ENCODE measurements at places on chromosomes 7 and 10.

DNA sequence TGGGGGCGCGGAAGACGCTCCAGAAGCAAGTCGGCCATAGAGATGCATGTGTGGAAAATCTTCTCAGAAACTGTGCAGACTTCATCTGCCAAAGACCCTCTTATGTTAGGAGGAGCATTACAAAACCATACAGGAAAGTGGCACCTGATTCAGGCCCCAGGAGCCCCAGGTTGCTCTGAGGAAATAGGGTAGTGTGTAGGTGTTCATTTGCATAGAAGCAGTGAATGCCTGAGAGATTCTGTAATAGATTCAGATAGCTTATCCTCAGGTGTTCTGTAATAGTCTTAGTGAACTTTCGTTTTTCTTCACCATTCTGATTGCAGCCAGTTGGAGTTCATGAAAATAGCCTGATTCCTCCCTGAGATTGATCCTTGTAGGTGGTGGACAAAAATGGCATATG lies 106.4 kb upstream of the GJD4 start:
- DNase-seq, result peak; percentile 17

- no peak for DNase-seq
Measured at GRCh38 chr7:28002638-28003037, 178.0 kb downstream of the JAZF1 start.

DNA sequence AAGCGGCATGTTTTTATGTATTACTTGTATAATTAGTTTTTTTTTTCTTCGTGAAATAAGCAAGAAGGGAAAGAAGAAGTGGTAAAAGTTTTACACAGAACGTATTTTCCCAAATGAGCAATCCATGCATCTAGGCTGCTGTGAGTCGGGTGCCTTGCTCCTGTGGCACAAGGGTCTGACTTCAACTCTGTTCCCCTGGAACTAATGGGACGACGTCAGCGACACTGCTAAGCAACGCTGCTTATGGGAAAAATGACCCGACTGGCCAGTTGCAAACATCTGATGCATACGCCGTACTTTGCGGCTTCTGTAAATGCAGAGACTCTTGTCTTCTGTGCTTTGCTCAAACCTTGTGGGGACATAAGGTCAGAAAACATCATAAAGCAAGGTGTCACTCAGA lies 66.3 kb downstream of the MPP7 start:
- DNase-seq, result no peak

GRCh38 chr7:95804052-95804451 lies 31.7 kb downstream of the DYNC1I1 start:
- no peak for DNase-seq

GRCh38 chr10:6136215-6137201 lies 47.7 kb downstream of the RBM17 start:
- DNase-seq, result no peak

DNA sequence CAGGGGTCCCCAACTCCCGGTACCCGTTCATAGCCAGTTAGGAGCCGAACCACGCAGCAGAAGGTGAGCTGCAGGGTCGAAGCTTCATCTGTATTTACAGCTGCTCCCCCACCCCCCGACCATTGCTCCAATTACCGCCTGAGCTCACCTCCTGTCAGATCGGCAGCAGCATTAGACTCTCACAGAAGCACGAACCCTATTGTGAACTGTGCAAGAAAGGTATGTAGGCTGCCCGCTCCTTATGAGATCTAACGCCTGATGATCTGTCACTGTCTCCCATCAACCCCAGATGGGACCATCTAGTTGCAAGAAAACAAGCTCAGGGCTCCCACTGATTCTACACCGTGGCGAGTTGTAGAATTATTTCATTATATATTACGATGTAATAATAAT lies 14.6 kb upstream of the AZGP1 start:
- no peak for DNase-seq

Measured in GM18507 (cell line).